ENCODE measurements at places on chromosomes 5 and 9.

DNA sequence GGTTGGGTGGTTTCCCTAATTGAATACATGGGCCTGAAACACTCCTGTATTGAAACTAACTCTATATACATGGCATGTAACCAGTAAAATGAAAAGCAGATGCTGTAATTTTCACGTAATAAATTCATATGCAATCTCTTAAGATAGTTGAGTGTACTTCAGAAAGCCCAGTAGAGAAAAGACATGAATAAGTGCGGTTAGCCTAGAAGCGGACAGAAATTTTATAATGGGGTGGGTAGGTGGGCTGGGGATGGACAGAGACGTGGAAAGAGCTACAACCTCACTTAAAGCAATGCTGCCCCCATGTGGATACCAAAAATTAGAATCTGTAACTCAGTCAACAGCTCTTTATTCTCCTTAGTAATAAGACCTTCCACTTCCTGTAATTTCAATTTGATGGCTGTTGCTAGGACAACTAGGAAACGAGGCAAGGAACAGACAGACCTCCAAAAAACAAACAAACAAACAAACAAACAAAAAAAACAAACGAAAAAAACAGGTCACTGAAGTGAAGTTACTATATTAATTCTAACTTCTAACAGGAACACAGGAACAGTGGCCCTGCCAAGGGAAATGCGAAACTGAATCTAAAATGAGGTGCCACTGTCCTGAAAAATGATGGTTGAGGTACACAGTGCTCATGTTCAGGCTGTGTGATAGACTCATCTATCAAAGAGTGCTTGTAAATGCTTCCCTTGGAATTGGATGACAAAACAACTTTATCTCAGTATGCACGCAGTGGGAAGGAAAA, 103.4 kb upstream of the GNA14 start:
- no peak for DNase-seq

GRCh38 chr5:12413075-12413474, 508.8 kb upstream of the CTNND2 start:
- DNase-seq = no peak

GRCh38 chr9:113274474-113275156, 757 bp downstream of the CDC26 start:
- DNase-seq = no peak

GRCh38 chr5:127934791-127935256, 148.7 kb upstream of the SLC12A2 start:
- DNase-seq = no peak

GRCh38 chr5:164256351-164256750, 750.9 kb downstream of the MAT2B start:
- no peak for DNase-seq

DNA sequence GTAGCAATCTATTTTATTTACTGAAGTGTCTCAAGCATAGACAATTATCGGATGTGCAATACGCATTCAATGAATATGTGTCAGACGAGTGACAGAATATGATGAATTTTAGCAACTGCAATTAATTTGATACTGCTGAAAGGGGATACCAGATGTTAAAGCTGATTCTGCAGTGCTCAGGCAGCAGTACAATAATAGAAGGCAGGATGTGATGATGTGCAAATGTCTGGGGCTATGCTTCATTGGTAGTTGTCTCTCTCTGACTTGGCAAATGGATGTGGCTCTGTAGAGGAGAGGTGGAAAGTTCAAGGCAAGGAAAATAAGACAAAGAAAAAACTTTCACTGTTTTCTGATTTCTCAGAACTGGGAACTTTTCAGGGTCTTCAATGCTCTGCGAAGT, 721.2 kb downstream of the CDH18 start:
- DNase-seq = no peak

- no peak for DNase-seq
Observed at GRCh38 chr9:12689233-12689632, 4.0 kb upstream of the TYRP1 start.
